Fibroblast of skin of left biceps (primary cell): ENCODE measurements at places on chromosomes 1 and 21.

- no peak for DNase-seq
Observed at GRCh38 chr21:41059871-41060270, 108.1 kb upstream of the BACE2 start.

- no peak for DNase-seq
Observed at GRCh38 chr1:1091344-1092148, 17.4 kb upstream of the RNF223 start.

- DNase-seq, result no peak
Observed at GRCh38 chr1:93434088-93434487, 13.8 kb upstream of the FNBP1L start.

- no peak for DNase-seq
Observed at GRCh38 chr1:25743164-25744139, 56.5 kb upstream of the SELENON start.

DNA sequence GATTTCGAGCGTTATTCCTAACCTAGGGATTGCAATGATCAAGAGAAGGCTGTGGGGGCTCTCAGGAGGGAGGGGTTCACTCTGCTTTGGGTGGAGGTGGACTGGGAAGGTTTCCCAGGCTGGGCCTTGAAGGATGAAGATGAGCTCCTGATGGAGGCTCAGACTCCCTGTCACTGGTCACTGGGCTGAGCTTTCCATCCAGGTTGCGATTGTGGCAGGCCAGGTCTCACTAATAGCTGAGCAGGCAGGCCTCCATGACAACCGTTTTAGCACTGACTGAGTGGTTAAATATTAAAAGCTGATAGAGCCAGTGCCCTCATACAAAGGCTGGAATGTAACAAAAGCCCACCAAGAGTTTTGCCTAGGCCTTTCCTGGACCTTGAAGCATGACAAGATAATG lies 36.2 kb upstream of the EFCAB14 start:
- DNase-seq, result no peak

- DNase-seq, result no peak
Observed at GRCh38 chr21:44592446-44593311, at the start of gene KRTAP10-6. Gene KRTAP10-6, minus strand, starts transcription at chr21:44592505. Its CDS starts 21 bp downstream, at chr21:44592484.

DNA sequence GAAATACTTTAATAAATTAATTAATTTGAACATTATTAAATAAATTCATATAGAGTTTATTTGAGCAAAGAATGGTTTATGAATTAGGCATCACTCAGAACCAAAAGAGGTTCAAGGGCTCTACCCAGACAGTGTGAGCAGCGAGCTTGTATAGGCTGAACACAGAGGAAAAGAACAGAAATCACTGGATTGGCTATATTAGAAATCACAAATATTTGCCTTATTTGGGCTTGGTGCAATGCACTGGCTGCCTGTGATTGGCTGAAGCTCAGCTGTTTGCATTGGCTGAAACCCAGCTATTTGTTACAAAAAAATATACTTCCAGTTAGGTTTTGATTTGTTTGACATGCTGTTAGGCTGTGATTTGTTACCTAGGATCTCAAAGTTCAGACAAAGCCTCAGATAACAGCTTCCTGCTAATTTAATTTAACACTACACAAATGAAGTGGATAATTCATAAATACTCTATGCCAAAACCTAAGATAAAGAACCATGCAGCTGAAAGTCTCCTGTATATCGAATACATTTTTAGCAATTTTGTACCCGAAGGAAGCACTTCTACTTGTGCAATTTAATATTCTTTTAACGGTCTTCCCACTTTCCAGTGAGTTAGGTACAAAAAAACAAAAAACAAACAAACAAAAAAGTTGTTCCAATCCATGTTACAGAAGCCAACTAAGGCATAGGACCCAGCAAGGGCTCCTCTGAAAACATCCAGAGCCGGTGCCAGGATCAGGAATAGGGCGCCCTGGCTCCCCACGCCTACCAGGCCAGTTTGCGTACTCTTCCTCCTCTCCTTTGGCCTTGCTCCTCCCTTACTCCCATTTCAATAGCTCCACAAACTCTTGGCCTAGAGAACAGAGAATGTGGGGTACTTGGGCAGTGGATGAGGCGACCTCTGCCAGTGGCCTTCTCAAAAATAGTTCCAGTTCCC lies 179.1 kb downstream of the DUSP10 start:
- DNase-seq, result no peak

- DNase-seq, result no peak
Observed at GRCh38 chr1:30188999-30189398, 534.4 kb downstream of the MATN1 start.

DNA sequence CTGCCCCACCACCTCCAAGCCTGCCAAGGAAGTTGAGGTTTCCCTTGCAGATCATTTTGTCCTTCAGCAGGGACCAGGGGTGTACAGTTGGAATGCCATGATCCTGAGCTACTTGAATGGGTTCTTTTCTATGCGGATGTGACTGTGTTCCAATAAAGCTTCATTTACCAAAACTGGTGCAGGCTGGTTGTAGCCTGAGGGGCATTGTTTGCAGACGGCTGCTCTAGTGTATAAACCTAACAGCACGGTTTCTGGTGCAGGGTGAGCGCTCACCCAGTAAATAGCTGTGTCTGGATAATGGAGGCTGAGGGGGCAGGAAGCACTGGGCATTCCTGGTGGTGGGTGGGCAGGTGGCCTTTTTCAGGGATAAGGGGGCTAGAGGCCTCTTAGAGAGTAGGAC lies 72.7 kb upstream of the ACTL8 start:
- DNase-seq, result no peak

DNA sequence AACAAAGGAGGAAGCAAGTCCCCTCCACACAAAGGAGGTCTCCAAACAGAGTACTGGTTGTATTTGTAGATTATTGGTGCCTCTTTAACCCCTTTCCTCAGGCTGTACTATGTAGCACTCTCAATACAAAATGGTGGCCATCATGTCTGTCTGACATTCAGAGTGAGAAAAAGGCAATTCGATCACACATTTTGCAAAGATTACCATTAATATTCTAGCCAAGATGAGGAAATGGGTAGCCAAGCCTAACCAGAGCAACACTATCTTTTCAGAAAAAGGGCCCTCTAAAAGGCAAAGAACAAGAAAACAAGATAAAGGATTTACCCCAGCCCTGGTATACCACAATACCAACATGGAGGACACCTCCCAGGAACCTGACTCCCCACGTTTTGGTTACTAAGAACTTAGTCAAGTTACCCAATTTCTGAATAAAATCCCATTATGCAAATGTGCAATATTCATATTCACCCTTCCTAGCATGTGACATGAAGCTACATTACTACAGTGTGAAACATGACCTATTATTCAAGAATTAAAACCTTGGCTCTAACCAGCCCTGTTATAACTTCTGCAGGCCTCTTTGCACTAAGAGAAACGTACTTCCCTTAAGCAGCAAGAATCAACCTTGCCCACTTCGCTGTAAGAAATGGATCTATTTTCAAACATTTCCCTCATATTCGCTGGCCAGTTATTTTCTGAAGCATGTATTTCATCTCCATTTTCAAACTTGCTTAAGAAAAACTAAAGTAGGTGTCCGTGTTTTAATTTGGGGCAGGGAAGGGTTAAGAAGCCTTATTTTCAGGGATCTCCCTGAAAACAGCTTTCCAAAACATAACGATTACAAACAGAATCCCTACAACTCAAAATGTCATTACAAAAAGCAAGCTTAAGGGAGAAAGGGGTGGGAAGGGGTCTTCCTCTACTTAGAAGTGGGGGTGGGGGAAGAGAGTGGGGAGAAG lies 2.1 kb downstream of the KDM5B start:
- DNase-seq, result no peak

DNA sequence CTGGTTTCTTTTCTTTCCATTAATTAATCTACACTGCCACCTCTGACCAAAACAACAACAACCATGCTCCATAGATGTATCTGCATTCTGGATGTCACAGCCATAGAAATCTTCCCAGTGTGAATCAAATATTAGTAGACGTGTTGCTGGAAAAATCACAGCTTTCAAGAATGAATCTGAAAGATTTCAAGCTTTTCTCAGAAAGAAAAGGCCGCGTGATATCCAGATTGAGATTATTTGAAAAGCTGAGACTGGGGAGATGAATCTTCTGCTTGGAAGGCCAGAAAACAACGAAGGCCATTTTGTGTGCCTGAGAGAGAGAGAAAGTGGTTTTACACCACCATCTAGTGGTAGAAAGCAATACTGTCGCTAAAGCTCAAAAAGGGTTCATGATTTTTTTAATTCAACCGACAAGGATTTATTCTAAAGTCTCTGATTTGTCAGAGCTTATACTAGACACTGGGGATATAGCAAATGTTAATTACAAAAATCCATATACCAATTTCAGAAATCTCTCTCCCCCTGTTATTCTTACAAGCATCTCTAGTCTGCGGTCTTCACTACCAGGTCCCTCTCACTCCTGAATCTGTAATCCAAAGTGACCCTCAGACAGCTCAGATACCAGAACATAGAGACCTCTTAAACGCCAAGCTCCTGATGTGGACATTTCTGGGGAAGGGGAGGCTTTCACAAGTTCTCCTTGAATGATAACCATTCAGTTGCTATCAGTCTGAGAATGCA lies 87.5 kb upstream of the SGIP1 start:
- DNase-seq, result peak; percentile 35

- no peak for DNase-seq
Observed at GRCh38 chr1:21305155-21305899, 15.1 kb upstream of the ECE1 start.

DNA sequence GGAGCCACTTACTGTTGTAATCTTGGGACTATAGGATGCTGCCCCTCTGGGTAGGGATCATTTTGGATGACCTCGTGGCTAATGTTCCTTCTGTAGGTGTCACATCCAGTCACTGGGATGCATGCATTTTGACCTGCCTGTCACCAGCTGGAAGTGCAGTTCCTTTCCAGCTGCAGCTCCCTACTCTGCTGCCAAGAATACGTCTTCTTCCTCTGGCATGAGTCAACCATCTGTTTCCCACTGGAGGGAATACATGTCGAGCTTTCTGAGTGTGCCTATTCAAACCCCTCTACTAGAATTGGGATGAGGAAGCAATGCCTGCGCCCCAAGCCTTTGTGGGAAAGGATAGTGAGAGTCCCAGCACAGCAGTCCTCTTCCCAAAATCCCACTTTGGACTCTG lies 415.5 kb upstream of the ADAMTS5 start:
- DNase-seq, result no peak

DNA sequence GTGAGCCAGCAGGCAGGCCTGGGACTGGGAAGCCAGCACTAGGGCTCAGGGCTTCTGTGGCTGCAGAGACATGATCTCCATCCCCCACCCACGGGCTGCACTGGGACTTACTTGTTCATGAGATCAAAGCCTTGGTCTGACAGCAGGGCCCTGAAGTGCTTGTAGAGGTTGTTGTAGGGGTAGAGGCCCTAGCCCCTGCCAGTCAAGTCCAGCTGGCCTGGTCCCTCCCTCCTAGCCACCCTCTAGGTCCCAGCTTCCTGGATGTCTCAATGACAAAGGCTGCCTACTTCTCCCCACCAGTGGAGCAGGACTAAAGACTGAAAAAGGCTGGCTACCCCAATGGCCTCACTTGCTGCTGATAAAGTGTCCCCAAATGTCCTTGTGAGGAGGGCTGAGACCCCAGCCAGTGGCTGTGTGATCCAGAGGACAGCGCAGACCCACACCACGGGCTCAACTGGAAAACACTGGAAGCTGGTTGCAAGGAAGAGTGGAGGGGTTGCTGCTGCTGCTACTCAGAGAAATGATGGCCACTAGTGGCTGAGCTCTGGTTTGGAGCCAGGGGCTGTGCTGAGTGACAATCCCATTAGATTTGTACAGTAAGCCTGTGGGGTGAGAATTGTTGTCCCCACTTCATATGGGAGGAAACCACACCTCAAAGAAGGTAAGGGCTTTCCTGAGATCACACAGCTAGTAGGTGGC lies 1.4 kb downstream of the HTR1D start:
- DNase-seq, result no peak

DNA sequence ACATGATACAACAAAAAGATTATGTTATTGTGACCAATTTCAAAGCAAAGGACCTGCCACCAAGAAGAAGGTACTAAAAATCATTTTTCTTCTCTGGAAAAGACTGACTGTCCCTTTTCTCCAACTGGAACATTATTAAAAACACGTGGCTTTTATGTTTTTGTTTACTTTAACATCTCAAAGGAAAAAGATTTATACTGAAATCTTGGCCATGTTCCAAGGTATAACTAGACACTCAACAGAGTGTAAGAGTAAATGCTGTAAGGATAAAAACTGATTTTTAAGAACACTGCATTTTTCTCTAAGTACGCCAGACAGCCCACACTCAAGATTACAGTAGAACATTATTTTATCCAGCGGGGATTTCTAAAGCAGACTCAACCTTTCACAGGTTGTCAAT lies 62.1 kb downstream of the BRWD1 start:
- no peak for DNase-seq

GRCh38 chr21:33386222-33386784 lies 16.9 kb upstream of the IFNGR2 start:
- no peak for DNase-seq
